ENCODE measurements at places on chromosomes 3 and 15. TPM values are rescaled to one million over a fixed set of nuclear protein-coding genes. Genes with fewer than 3 reads are reported as not detected.

The RBP2 gene
- total RNA-seq: not detected

The TRPM1 gene
- 0.08 TPM for total RNA-seq

The OR5AC2 gene
- not detected for total RNA-seq

The CHDH gene
- total RNA-seq: 0.47 TPM

The DUOX1 gene
- not detected for total RNA-seq

The CPLX3 gene
- not detected for total RNA-seq

The TMEM62 gene
- total RNA-seq: 5.2 TPM

The TUBGCP5 gene
- 42.3 TPM for total RNA-seq

The TIGIT gene
- not detected for total RNA-seq

The CLDN16 gene
- total RNA-seq: 0.08 TPM

The CPNE9 gene
- not detected for total RNA-seq

The ATP13A3 gene
- total RNA-seq: 135 TPM

The VEPH1 gene
- 1.7 TPM for total RNA-seq

The GABRB3 gene
- not detected for total RNA-seq

The MITF gene
- 16.5 TPM for total RNA-seq

- H3K36me3 ChIP-seq: no peaks in the 10 kb centered on the region
- DNase-seq: no peak
- no peaks in the 10 kb centered on the region for H3K27me3 ChIP-seq
- H3K27ac ChIP-seq: no peak overlapping the region
These were observed 19.4 kb downstream of the CMTM8 start for GRCh38 chr3:32257641-32258438.

DNA sequence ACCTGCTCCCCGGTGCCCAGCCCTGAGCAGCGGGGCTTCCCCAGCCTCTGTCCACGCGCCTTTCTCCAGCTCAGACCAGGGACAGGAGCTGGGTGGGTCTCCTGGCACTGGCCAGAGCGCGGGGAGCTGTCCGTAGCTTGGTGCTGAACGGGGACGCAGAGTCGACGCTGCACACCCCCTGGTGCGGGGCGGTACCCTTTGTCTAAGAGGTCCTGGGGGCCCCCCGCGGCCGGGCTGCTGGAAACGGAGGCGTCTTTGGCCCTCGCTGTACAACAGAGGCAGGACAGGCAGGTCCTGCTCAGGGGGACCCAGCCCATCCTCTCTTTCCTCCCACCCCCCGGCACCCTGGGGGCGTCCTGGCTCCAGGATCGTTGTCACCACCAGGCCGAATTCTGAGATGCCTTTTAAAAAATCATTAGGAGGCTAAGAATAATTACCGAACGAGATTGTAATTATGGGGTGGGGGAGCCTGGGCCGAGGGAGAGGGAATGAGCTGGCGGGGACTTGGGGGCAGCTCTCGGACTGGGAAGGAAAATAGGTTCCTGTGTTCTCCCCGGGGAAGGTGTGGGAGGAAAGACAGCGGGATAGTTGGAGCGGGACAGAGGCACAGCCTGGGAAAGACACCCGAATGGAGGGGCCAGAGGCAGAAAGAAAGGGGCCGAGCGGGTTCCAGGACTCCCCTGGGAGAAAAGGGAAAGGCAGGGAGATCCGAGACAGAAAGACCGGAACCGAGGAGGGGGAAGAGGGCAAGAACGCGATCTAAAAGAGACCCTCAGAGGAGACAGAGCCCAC lies 4.1 kb upstream of the SKOR1 start:
- no peaks in the 10 kb centered on the region for H3K36me3 ChIP-seq
- DNase-seq: peak; percentile 20
- peaks cover 73% of the 10 kb centered on the region for H3K27me3 ChIP-seq
- H3K27ac ChIP-seq: no peak overlapping the region
- H3K4me1 ChIP-seq: peaks cover 4% of the 10 kb centered on the region

DNA sequence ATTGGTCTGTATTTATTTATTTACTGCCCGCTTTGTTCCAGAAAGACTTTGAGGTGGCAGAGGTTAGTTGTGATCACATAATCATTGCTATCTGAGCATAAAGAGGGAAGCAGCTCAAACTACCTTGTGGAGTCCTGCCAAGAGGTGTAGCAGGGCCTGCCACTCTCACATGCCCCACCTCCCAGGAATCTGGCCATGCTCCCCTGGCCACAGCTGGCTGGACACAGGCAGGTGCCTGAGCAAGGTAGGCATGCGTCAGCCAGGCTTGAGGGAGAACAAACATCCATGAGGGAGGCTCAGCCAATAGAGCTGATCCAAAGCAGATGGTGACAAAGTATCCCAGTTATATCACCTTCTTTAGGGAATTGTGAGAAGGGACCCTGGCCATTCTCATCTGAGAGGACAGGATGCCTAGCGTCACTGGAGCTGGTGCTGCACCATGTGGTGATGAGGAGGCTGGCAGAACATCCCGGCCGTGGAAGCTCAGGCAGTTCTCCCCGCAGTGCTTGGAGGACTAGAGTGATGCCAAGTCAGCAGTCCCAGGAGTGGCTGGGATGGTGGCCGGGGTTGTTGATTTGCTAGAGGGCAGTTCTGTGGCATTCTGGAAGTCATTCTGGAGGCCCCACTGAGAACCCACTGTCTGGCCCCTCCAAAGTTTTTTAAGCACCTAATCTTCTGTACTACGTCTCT lies 6.8 kb upstream of the POLG start:
- H3K27ac ChIP-seq: no peak overlapping the region
- H3K36me3 ChIP-seq: no peaks in the 10 kb centered on the region
- H3K27me3 ChIP-seq: peaks cover 3% of the 10 kb centered on the region
- H3K4me3 ChIP-seq: no peak overlapping the region
- DNase-seq: no peak

DNA sequence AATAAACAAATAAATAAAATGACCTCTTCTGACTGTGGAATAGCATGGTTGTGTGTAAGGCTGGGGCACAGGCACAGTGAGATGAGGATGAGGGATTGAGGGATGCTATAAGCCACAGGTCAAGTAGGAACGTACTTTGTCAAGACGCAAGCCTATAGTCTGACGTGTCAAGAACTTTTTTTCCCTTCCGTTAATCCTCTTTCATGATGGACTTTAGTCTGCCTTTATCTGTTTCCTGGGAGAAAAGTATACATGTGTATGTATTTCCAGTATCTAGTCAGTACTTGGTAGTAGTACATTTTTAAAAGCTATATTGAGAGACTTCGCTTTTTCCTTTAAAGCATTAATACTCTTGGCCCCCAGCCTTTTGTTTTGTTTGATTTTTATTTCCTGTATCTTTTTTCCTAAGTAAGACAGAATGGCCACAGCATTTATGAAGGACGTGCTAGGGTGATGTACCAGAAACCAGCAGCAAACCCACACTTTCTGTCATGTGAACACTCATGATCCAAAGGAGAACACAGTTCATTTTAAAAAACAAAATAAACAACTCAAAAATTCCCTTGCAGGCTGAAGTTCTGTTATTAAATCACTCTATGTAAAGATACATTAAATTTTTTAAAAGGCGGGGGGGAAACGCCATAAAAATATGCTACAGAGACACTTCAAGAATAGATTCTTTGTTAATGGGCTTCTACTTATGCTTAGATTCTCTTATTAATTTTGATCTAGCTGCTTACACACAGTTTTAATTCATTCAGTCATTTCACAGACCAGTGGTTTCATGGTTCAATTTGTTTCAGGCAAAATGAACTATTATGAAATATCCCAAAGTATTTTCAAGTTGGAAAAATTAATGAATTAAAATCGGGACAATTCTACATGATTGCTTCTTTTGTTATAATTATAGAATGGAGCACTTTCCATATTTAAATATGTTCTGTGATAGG lies 114.7 kb downstream of the SNRK start:
- DNase-seq: no peak
- H3K4me1 ChIP-seq: no peaks in the 10 kb centered on the region
- no peak overlapping the region for H3K4me3 ChIP-seq
- no peaks in the 10 kb centered on the region for H3K27me3 ChIP-seq
- H3K27ac ChIP-seq: no peak overlapping the region

DNA sequence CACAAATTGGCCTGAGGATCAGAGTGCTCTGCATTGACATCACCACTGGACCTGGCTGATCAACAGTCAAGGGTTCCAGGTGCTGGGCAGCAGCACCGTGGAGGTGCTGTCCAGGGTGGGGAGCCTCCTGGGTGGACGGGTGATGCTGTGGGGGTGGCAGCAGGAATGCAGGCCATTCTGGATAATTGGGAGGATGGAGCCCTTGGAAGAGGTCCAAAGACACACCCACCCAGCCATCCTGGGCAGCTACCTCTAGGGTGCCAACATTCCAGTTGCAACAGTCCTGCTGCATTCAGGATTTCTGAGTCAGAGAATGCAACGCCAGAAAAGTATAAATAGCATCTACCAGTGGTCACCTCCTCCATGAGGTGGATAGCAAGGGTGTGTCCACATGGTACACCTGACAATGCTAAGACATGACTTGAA lies 26.8 kb downstream of the STARD5 start:
- H3K27ac ChIP-seq: no peak overlapping the region
- no peaks in the 10 kb centered on the region for H3K27me3 ChIP-seq
- DNase-seq: no peak
- H3K4me3 ChIP-seq: no peak overlapping the region

GRCh38 chr3:170117134-170117533 lies 64.4 kb downstream of the PHC3 start:
- H3K27me3 ChIP-seq: no peaks in the 10 kb centered on the region
- peaks cover 82% of the 10 kb centered on the region for H3K36me3 ChIP-seq

DNA sequence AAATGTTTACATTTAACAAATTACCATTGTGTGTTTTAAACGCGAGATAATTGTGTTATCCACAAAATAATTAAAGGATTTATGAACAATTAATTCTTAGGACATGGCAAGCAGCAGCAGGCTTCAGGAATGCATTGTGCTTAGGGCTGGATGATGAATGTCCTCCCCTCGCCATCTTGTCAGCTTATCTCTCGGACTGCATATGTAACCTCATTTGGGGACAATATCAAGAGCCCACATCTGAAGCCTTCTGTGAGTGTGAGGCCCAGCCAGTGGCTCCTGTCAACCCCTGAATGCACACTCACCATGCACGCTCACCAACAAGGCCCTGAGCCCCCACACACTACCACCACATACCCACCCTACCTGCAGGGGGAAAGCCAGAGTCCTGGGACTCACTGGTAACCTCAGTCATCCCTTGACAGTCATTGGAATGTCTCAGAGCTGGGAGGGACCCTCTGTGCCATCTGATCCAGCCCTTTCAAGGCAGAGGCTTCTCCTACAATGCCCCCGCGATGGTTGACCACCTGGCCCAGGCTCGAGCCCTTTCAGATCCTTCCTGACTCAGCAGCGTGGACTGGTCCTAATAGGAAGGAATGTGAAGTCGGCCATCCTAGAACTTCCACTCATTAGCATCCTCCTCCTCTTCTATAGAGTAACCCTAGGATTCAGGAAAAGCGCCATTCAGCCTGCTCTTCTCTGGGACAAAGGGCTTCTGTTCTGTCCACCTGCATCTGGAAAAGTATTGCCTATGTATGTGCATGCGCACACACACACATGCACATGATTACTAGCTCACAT lies 38.2 kb downstream of the MRPL46 start:
- H3K36me3 ChIP-seq: no peaks in the 10 kb centered on the region
- no peak for DNase-seq
- H3K4me1 ChIP-seq: no peaks in the 10 kb centered on the region
- H3K27me3 ChIP-seq: 0 out of 2 replicates have a peak, but pooled peaks cover 7% of the 10 kb centered on the region

GRCh38 chr15:31758126-31758525 lies 272.2 kb upstream of the CHRNA7 start:
- DNase-seq: peak; percentile 66
- H3K27me3 ChIP-seq: peaks cover 14% of the 10 kb centered on the region
- no peak overlapping the region for H3K27ac ChIP-seq
- no peaks in the 10 kb centered on the region for H3K36me3 ChIP-seq
- no peaks in the 10 kb centered on the region for H3K4me1 ChIP-seq

GRCh38 chr3:2096216-2096615 lies 2.5 kb upstream of the CNTN4 start:
- H3K27ac ChIP-seq: no peak overlapping the region
- no peak overlapping the region for H3K4me3 ChIP-seq
- no peaks in the 10 kb centered on the region for H3K4me1 ChIP-seq

DNA sequence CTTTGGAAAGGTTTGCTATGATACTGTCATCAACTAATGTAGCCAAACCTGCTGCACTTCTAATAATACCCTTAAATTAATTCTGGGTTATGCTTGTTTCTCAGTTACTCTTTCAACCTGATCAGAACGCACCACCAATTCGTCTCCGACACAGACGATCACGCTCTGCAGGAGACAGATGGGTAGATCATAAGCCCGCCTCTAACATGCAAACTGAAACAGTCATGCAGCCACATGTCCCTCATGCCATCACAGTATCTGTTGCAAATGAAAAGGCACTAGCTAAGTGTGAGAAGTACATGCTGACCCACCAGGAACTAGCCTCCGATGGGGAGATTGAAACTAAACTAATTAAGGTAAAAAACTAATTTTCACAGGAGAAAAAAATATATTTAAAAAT lies 7.9 kb upstream of the RPLP1 start:
- H3K27me3 ChIP-seq: no peaks in the 10 kb centered on the region
- no peaks in the 10 kb centered on the region for H3K4me1 ChIP-seq
- peaks cover 95% of the 10 kb centered on the region for H3K36me3 ChIP-seq
- DNase-seq: no peak

DNA sequence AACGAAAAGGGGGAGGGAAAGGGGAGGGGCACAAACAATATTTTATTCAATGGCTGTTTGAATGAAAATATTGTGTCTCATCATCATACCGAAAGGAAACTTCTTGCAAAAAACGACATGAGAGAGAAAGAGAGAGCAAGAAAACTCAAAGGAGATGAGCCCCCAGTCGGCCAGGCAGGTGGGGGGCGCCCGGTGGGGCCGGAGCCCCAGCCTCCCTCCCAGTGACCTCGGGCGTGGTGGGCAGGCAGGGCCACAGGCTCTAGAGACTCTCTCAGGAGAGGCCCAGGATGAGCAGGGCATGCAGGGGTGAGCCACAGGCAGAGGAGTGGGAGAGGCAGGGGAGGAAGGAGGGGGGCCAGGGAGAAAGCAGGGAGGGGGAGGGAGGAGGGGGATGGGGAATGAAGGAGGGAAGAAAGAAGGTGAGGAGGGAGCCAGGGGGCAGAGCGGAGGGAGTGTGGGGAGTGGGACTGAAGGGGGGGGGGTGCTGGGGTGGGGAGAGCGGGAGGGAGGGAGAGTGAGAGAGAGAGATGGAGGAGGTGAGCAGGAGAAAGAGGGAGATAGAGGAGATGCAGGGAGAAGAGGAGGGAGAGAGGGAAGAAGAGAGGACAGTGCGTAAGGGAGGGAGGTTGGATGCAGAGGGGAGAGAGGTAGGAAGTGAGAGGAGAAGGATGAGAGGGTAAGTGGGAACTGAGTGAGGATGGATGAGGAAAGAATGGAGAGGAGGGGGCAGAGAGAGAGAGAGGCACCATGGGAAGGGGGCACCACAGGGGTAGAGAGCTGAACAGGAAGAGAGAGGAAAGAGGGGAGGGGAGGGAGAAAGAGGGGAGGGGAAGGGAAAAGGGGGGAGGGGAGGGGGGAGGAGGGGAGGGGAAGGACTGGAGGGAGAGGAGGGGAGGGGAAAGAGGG lies 14.1 kb upstream of the TMEM115 start:
- no peak for DNase-seq
- no peak overlapping the region for H3K4me3 ChIP-seq
- no peaks in the 10 kb centered on the region for H3K4me1 ChIP-seq
- no peak overlapping the region for H3K27ac ChIP-seq
- H3K27me3 ChIP-seq: peaks cover 15% of the 10 kb centered on the region
